Hindlimb muscle (tissue), 1 donor: ENCODE measurements at places on chromosomes 7 and 10. TPM values are rescaled to one million over a fixed set of nuclear protein-coding genes. Genes with fewer than 3 reads are reported as not detected.
A peak's percentile ranks its signal among the peaks of the same experiment; 100 is the strongest.

GRCh38 chr10:23417254-23417653, 21.6 kb upstream of the OTUD1 start:
- no peak for DNase-seq

CFAP43 gene
- polyA plus RNA-seq, result 0.39 TPM

RSPH10B2 gene
- polyA plus RNA-seq, result 0.46 TPM

NDUFA5 gene
- 109 TPM for polyA plus RNA-seq

STEAP1 gene
- 0.62 TPM for polyA plus RNA-seq

STAMBPL1 gene
- polyA plus RNA-seq, result 5.4 TPM

DNA sequence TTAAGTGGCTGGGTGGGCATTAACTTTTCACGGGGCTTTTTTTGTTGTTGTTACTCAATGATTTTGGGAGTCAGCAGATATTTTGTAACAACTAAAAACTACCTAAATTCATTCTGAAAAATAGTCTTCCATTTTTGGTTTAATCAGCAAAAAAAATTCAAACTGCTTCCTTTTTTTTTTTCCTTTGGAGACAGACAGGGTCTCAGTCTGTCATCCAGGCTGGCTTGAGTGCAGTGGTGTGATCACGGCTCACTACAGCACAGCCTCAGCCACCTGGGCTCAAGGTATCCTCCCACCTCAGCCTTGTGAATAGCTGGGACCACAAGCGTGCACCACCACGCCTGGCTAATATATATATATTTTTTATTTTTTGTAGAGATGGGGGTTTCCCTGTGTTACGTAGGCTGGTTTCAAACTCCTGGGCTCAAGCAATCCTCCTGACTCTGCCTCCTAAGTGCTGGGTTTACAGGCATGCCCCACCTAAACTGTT, 36.5 kb downstream of the SKIDA1 start:
- DNase-seq, result no peak

DNA sequence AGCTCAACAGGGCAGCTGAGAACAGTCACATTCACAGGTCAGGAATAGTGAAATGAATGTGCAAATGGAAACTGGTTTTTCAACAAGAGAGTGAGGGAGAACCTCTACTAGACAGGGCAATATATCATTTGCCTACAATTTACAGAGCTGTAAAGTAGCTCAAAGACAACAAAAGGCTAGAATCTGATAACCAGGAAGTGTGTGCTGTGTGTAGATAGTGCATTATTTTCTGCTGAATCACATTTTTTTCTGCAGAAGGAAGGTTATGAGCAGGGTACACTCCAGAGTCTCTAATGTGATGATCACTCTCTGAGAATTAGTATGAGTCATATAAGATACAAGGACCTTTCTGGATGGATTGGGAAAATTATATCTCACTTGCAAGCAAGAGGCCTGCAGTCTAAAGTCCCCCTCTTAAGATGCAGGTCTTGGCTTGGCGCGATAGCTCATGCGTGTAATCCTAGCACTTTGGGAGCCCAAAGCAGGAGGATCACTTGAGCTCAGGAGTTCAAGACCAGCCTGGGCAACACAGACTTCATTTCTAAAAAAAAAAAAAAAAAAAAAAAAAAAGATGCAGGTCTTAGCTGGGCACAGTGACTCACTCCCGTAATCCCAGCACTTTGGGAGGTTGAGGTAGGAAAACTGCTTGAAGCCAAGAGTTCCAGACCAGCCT, 59.9 kb upstream of the COBL start:
- DNase-seq, result no peak

DNA sequence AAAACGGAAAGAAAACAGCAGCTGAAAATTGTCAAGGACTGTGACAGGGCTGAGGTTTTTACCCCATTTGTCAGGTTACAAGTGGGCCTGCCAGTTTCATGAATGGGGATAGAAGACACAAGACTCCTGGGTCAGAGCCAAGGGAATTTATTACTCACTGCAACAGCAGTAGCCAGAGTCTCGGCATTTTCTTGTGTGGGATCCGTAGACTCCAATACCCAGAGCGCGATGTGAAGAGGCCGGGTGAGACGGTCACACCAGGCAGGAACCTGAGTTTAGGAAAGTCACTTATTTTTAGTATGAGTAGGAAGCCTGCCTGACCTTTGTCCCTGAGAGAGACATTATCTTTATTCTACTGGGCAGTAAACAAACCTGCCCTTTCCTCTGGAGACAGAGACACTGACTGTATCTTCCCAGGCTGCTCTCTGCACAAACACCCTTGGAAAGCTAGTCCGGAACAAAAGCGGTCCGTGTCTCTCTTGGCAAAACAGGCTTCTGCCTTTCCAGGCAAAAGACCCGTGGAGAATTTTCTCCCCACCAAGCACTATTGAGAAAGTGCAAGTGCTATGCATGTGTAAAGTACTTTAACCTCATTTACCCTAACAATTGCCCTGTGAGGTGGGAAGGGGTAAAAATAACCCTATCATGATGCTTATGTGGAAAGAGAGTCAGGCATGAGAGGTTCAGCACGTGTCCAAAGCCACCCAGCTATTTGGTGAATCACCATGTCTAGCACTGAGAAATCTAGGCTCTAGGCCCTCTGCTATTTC, 58.4 kb downstream of the JCAD start:
- DNase-seq, result peak; percentile 83

BCAP29 gene
- 39.5 TPM for polyA plus RNA-seq
